ENCODE measurements at places on chromosomes 5 and 9.

DNA sequence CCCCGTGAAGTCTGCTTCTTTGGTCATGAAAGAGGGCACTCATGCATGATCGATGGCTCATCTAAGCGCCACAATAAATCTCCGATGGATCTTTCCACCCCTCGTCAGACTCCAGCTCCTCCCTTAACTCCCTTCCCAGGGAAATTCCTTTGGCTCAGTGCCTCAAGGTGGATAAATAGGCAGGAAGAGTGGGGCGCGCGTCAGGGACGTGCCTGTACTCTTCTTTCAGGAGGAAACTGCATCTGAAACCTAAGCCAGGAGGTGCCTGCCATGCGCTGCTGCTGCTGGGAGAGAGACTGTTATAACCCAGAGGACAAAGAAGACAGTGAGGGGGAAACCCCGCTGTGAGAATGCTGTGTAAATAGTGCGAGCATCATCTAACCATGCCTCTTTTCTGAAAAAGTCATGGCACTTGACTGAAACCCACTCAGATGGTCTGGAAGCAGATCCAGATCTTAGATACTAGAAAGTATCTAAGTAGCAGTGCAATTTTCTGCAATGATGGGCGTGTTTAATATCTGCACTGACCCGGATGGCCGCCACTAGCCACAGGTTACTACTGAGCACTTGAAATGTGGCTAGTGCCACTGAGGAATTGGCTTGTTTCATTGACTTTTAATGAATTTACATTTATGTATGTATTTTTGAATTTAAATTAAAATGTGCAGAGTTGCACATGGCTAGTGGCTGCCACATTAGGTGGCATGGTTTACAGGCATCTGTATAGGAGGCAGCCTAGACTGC, 120.3 kb upstream of the BASP1 start:
- no peak for DNase-seq

GRCh38 chr5:82356808-82357671, 78.9 kb upstream of the RPS23 start:
- no peak for DNase-seq

DNA sequence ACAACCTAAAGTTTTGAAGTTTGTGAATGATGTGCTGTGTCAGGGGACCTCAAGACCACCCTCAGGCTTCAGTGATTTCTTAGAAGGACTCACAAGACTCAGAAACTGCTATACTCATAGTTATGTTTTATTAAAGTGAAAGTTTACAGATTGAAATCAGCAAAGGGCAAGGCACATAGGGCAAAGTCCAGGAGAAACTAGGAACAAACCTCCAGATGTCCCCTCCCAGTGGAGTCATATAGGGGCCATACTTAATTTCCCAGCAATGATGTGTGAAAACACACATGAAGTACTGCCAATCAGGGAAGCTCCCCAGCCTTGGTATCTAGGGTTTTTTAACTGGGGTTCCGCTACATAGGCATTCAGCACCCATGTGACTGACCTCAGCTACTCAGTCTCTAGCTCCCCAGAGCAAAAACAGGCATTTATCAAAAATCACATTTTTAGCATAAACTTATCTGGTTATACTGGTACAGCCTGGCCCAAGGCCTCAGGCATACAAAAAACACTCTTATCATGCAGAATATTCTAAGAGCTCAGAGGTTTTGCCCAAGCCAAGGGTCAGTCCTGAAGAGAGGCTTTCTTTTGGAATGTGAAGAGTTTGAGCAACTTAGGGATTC, 74.7 kb upstream of the ANKRD55 start:
- no peak for DNase-seq

GRCh38 chr5:55572020-55572419, 37.3 kb upstream of the PLPP1 start:
- no peak for DNase-seq

DNA sequence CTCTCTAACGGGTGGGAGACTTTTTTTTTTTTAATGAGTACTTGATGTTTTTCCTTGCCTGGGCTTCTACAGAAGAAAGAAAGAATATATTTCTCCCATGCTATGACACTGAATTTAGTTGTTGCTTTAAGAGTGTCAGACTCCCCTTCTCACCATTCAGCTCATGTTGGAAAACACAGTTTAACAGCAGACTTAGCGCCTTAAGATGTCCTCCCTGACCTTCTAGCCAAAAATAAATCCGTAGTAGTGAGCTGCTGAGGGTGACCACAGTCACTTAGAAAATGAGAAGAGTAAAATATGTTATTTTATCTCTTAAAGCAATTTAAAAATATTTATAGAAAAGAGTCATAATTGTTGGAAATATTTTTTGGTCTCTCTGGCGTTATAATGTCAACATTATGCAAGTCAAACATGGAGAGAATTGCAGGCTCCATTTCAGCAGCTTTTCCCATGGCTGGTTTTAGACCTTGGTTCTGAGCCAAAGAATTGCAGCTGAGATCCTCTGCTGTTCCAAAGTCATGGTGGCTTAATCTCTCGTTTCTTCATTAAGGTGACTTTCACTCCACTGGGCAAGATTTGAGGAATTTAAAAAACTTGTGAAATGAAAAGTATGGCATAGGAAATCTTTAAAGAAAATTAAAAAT, 143.5 kb downstream of the GHR start:
- no peak for DNase-seq

Measured in DMS 273 treated with DMSO at 0.1 percent for 48 hours (cell line).